ENCODE measurements at places on chromosomes 12 and 14. TPM values are rescaled to one million over a fixed set of nuclear protein-coding genes. Genes with fewer than 3 reads are reported as not detected.

GRCh38 chr14:99252443-99252939, 19.5 kb downstream of the BCL11B start:
- DNase-seq: no peak

DNA sequence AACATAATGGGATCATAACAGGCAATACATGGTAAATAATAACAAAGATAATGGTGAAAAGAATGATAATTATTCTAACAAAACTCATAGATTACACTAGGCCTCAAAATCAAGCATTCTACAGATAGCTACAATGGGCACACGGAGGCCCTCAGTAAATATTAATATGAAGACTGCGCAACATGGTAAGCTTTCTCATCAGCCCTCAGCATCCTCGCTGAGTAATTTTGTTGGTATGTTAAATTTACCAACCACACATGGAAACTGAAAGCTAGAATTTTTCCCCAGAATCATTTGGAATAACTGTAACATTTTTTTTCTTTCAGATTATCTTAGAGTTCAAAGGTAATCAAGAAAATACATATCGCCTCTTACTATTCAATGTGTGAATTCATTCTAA, 74.2 kb upstream of the PYGL start:
- DNase-seq: peak; percentile 53

- DNase-seq: no peak
These were observed 45.4 kb downstream of the VCPKMT start for GRCh38 chr14:50070840-50071548.

DNA sequence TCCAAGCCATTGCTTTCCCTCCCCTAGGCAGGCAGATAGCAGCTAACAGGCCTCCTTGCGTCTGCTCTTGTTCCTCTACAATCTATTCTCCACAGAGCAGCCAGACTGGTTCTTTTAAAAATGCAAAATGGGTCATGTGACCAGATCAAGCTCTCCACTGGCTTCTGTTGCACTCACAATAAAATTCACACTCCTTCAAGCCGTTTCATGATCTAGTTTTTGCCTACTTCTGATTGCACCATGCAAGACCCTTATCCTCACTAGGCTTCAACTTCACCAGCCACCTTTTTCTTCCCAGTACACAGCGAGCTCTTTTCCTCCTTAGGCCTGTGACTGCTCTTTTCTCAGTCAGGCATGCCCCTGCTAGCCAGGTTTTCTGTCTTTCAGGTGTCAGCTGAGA, 6.1 kb upstream of the KRAS start:
- no peak for DNase-seq

- peak; percentile 13 for DNase-seq
These were observed 4.0 kb upstream of the CKAP4 start for GRCh38 chr12:106251631-106252455.

- peak; percentile 64 for DNase-seq
These were observed 11.8 kb upstream of the POLR3B start for GRCh38 chr12:106345746-106346145.

GRCh38 chr14:58805057-58805456, 167.3 kb downstream of the DACT1 start:
- peak; percentile 77 for DNase-seq

- DNase-seq: no peak
These were observed 12.0 kb downstream of the ADGRD1 start for GRCh38 chr12:130965668-130966067.

- no peak for DNase-seq
These were observed 334.5 kb downstream of the TMEM121 start for GRCh38 chr14:105860615-105861580.

DNA sequence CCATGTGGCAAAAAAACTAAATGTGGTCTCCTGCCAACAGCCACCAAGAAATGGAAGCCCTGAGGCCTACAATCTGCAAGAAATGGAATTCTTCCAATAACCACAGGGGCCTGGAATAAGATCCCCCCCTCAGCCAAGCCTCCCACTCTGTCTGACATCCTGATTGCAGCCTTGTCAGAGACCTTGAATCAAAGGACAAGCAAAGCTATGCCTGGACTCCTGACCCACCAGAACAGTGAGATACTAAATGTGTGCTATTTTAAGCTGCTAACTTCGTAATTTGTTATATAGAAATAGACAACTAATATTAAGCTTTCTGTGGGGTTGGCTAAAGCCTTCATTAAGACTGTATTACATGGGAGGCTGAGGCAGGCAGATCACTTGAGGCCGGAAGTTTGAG, 77.7 kb downstream of the TBX5 start:
- DNase-seq: no peak

DNA sequence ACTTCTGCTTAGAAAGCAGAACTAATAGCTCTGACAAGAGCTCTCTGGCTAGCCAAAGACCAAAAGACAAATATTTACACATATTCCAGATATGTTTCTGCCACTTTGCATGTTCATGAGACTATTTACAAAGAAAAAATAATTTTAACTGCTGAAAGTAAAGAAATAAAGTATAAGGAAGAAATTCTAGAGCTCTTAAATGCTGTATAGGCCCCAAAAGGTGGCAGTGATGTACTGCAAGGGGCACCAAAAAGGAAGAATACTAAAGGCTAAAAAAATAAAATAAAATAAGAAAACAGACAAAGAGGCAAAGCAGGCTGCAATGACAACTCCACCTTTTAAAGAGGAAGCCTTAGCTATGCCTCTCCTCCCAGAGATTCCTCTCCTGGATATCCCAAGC, 23.0 kb downstream of the KLRK1 start:
- peak; percentile 60 for DNase-seq

DNA sequence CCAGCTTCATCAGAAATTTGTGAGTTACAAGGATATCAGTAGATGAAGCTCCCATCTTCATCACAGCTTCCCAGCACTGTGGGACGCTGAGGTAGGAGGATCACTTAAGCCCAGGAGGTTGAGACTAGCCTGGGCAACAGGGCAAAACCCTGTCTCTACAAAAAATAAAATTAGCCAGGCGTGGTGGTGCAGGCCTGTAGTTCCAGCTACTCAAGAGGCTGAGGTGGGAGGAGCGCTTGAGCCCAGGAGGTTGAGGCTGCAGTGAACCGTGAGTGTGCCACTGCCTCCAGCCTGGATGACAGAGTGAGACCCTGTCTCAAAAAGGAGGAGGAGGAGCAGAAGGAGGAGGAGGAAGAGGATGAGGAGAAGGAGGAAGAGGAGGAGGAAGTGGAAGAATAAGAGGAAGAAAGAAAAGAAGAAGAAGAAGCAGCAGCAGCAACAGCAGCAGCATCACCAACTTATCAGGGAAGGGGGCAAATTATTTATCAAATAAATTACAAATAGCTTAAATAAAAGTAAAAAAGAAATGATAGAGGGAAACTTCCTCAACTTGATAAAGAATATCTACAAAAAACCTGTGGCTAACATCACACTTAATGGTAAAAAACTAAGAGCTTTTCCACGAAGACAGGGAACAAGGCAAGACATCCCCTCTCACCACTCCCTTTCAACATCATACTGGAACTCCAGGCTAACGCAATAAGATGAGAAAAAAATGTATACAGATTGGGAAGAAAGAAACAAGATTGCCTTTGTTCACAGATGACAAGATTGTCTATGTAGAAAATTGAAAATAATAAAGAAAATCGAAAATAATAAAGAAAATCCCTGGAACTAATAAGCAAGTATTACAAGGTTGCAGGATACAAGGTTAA, 69.6 kb downstream of the NINJ2 start:
- DNase-seq: no peak

DNA sequence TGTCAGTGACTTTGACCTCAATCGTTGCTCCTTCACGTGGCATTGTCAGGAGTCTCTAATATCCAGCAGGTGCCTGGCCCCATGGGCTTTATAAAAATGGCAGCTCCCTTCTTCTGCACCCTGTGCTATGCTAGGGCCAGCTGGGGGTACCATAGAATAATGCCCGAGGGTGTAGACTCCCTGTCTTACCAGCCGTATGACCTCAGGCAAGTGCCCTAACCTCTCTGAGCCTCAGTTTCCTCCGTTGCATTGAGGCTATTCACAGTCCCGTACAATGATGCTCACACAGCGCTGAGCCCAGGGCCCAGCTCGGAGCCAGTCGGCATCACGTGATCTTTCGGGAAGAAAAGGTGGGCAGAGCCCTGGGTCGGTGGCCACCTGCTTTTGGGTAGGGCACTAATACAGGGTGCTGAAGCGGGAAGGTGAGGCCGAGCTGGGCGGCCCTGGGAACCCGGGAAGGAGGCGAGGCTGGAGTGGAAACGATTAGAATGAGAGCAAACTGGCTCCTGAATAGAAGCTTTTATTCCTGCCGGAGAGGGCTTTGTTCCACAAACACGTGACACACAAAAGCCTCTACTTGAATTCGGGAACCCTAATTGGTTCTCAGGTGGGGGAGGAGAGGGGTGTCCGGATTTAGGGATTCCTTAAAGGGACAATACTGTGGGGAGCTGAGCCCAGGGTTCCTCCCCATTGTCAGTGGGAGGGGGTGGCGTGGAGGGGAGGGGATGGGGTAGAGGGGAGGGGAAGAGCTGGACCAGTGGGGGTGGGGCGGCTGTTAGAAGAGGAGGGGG, 19.9 kb upstream of the MSI1 start:
- no peak for DNase-seq

- DNase-seq: no peak
These were observed 6.3 kb downstream of the GSTZ1 start for GRCh38 chr14:77327111-77327510.

GRCh38 chr12:68252077-68252476, 1.3 kb downstream of the IL22 start:
- DNase-seq: no peak

GRCh38 chr14:25381498-25381897, 331.6 kb upstream of the STXBP6 start:
- no peak for DNase-seq

DNA sequence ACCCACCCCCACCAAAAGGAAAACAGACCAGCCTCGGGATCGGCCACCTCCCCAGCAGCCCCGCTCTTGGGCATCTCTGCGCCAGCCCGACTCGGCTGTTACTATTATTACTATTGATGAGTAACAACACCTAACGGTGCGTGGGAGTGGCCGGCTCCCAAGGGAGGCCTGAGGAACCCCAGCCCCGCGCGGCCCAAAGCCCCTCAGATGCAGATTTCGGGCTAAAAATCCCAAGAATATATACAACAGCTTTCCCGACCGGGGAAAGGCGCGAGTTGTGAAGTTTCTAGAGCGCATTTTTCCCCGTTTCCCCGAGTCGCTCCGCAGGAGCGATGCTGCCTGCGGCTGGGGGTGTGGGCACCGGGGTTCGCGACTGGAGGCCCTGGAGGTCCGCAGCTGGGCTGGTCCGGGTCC, 565 bp downstream of the NT5DC3 start:
- DNase-seq: no peak

- DNase-seq: no peak
These were observed 235.2 kb upstream of the TMPO start for GRCh38 chr12:98280152-98280551.

- no peak for DNase-seq
These were observed 162.0 kb downstream of the SAMD4A start for GRCh38 chr14:54728700-54729527.

DNA sequence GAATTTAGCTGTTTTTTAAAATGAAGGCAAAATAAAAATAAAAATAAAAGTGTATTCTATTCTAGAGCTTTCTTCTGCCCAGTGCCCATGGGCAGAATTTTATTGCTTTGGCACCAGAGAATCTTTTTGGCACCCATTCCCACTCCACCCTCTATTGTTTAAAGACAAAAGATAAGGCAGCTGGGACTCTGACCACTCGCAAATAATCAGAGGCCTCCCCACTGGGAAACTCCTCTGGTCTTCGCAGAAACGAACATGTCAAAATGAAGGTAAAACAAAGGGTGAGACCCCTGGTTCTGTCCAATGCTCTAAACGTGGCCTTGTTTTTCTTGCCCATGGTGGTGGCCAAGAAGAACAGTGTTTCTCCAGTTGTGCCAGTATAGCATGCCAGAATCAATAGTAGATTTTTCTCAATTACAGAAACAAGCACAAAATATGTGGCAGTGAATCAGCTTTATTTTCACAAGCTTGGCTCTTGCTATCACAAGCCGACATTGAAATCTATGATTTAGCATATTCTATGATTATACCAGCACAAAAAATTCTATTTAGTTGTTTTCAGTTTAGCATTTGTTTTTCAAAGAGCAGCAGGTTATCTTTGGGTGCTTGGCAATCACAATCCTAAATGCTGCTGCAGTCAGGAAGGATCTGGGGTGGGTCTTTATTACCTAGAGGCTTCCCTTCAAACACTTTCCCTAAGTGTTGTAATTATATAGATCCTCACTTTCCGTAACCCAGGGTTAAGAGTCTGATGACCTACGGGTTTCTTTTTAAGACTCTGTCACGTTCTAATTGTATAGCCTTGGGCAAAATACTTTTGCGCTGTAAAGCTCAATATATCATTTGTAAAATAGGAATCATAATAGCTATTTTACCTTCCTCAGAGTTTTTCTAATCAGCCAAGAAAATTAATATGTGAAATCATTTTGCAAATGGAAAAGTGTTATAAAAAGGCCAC, 50.5 kb downstream of the KITLG start:
- no peak for DNase-seq

DNA sequence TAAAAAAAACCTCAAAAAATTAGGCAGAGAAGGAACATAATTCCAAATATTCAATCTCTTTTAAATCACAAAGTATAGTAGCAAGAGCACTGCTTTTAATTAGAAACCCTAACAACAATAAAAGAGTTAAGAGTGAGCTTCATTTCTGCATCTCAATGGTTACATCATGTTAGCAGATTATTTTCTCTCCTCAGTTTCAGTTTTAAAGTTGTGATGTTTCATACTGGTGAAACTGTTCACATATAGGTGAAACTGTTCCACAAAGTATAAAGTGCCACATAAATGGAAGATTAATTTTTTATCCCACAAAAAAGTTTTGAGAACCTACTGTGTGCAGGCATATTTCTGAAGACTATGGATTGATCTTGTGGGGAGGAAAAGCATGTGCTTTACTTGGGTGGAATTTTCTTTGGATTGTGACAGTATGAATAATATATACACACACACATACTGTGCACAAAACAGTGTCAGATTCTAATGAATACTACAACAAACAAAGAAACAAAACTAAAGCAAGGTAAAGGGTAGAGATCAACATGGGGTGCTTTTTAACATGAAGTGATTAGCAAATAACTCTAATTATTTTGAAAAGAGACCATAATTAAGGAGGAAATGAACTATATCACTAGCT, 17.1 kb downstream of the LUM start:
- no peak for DNase-seq

DNA sequence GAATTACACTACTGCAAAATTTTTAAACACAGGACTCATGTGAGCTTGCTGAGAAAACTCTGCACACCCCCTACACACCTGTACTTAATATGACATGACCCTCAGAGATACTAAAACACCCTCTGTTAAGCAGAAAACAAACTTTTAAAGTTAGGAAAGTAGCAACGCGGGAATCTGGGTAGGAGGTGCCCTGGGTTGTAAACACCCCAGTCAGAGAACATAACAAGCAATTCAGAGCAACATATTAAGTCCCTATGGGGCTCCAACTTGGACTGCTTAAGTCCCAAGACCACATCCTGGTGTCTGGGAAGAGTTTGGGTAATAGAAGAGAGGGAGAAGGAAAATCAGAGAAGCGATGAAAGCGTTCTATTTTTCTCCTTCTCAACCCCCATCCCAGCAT, 1.2 kb downstream of the ATF7 start:
- DNase-seq: no peak

- peak; percentile 15 for DNase-seq
These were observed 1372.1 kb upstream of the SEL1L start for GRCh38 chr14:82905762-82906161.

Gene FLVCR2
- total RNA-seq: 1.8 TPM

Gene VRTN
- total RNA-seq: 0.39 TPM

Gene KRT71
- total RNA-seq: not detected

Gene RNASE7
- total RNA-seq: not detected
